ENCODE measurements at places on chromosomes 1 and 21. TPM values are rescaled to one million over a fixed set of nuclear protein-coding genes. Genes with fewer than 3 reads are reported as not detected.
A peak's percentile ranks its signal among the peaks of the same experiment; 100 is the strongest.

Gene COL9A2
- 5.7 TPM for total RNA-seq

Gene GJC2
- 1.5 TPM for total RNA-seq

Gene FCER1G
- total RNA-seq = 5.6 TPM

Gene CYP4A22
- not detected for total RNA-seq

Gene PER3
- 9.5 TPM for total RNA-seq

Gene WARS2
- 13.7 TPM for total RNA-seq

Gene BNIPL
- 0.75 TPM for total RNA-seq

Gene LEMD1
- total RNA-seq = not detected

Gene SPRR2A
- not detected for total RNA-seq

Gene KHDRBS1
- 102 TPM for total RNA-seq

Gene CNTN2
- 0.64 TPM for total RNA-seq

Gene LCE2C
- total RNA-seq = not detected

Gene C1orf146
- not detected for total RNA-seq

DNA sequence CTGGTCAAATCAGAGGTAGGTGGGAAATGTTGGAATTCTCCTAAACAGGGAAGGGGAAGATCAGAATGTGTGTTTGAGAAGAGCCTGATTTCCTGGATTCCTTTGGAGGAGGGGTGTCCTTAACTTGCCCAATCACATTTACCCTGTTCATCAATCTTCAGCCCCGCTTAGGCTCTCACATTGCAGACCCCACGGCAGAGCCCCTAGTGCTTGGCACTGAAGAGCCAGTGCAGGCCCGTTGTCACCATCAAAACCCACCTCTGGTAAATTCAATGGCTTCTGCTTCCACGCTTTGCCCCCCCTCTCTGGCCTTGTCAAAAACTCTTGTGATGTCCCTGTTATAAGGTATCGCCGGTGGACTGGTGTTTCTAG lies 2.3 kb downstream of the AGPAT3 start:
- no peak for DNase-seq

DNA sequence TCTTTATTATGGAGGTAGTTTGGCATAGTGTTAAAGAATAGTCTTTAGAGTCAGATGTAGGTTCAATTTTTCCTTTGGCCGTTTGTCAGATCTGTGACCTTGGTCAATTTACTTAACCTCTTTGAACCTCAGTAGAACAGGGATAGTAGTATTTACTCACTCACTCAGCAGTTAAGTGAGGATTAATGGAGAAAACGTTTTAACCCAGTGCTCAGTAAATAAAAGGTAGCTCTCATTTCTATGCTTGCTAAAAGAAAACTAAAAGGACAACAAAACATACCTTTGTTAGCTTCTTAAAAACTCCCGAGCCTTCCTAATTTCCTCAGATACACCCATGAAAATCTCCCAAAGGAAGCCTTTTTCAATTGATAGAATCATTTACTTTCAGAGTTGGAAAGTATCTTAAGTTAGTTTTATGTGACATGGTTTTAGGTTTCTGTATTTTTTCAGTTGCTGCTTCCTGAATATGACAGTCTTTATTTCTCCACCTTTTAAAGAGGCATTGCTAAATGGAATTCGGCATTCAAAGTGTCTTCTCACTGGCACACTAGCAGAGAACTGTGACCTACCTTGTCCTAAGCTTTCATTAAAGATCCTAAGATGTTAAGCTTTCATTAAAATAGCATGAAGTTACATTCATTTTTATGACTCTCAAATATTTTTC lies 7.8 kb downstream of the ABCD3 start:
- no peak for DNase-seq

DNA sequence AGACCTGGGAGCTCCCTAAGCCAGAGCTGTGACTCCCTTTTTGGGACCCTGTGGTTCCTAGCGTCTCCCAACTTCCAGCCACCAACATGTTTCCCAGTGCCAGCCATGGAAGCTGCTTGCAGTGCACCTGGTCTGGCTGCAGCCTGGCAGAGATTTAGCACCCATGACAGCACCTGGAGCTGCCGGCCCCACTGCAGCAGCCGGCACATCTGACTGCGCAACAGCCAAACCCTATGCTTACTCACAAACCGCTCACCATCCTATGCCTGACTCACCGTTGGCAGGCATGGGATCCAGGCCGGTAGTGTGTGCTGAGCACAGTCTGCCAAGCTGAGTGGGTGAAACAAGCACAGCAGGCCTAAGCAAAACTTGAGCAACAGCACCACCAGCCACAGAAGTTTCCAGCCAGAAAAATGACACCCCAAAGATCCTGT lies 435.9 kb upstream of the PRMT6 start:
- DNase-seq = no peak

- no peak for DNase-seq
Observed at GRCh38 chr1:160945079-160945478, 9.5 kb downstream of the ITLN2 start.

DNA sequence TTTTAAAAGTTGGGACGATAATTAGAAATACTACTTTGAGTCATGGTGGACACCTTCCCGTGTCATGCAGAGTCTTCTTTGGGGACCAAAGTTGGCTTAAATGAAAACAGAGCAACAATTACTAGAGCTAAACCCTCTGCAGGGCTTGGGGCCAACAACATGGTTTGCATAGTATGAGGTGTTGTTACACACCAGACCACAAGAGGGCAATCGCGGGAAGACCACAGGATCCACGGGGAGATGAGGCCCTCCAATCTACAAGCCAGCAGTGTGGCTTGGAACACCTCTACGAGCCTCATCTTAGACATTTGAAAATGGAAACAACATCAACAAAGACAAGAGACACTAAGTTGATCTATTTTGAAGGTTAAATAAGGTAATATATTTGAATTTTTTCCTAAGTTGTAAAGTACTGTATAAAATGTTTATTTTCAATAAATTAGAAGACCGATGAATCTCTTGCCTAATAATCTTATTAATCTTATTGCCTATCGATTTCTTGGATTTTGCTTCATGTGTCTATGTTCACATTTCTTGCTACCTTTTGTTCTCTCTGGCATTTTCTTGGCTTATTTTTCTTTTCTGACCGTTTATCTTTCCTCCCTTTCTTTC lies 8.2 kb upstream of the SMCP start:
- DNase-seq = peak; percentile 64

- no peak for DNase-seq
Observed at GRCh38 chr1:175356727-175357126, 164.2 kb upstream of the KIAA0040 start.

- no peak for DNase-seq
Observed at GRCh38 chr1:1451696-1452364, 2.3 kb downstream of the ATAD3C start.

GRCh38 chr1:17615959-17616358 lies 76.5 kb downstream of the ARHGEF10L start:
- no peak for DNase-seq

GRCh38 chr1:98322086-98322485 lies 339.4 kb upstream of the SNX7 start:
- DNase-seq = no peak

- no peak for DNase-seq
Observed at GRCh38 chr21:35178827-35179226, 129.7 kb upstream of the RUNX1 start.

GRCh38 chr1:52913537-52913936 lies 8.0 kb downstream of the ECHDC2 start:
- no peak for DNase-seq

GRCh38 chr1:194184974-194185373 lies 998.6 kb upstream of the B3GALT2 start:
- DNase-seq = no peak

GRCh38 chr1:101158424-101158823 lies 78.4 kb upstream of the S1PR1 start:
- no peak for DNase-seq

GRCh38 chr21:43652616-43653015 lies 6.7 kb downstream of the HSF2BP start:
- DNase-seq = no peak

- DNase-seq = no peak
Observed at GRCh38 chr1:61070054-61070453, 12.3 kb upstream of the NFIA start.

DNA sequence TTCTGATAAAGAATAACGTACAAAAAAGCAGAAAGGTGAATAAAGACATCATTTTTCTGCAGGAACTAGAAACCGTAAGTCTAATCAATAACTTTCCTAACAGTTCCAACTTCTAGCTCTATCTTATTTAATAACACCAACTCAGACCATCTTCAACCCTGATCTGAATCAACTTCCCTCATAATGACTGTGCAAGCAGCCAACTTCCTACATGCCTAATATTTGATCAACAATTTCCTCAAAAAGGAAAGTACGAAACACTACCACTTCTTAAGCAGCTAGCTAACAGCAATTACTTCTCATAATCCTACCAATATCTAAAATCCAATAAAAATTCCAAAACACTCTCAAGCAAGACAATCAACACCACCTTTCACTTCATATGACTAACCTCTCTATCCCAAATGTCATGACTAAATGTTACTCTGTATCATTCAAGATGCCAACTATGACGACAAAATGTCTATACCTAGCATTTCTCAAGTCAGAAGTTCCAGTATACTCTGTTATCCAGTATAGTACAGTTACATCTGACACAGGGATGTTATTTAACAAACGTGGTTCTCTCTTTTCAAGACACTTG lies 1.7 kb downstream of the COP1 start:
- DNase-seq = no peak

DNA sequence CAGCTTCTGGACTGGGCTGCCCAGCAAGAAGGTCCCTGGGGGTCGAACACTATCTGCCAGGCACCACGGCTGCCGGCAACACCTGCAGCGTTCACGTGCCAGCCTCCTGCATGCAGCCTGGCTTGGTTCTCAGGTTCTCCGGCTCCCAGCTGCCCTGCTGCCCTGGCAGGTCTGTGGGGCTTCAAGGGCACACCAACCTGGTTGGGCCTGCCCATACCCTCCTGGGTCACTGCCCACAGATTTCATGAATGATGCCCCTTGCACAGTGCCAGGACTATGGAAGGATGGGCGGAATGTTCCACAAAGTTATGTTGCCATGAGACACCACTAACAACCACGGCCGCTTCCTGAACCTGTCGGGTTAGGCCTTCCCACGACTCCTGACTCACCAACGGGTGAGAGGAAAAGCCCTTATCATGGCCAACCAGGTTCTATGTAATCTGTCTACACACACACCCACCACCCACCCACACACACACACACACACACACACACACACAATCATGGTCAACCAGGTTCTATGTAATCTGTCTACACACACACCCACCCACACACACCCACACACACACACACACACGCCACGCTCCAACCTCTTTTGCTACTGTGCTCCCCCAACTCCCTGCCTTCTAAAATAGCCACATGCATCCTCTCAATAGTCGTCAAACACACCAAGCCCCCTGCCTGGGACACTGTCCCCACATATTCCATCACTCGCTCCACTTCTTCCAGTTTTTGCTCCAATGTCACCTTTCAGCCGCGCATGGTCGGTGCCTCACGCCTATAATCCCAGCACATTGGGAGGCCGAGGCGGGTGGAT lies 32.2 kb downstream of the HSPG2 start:
- peak; percentile 70 for DNase-seq

GRCh38 chr1:157994704-157995582 lies 1.5 kb downstream of the KIRREL1 start:
- DNase-seq = no peak

DNA sequence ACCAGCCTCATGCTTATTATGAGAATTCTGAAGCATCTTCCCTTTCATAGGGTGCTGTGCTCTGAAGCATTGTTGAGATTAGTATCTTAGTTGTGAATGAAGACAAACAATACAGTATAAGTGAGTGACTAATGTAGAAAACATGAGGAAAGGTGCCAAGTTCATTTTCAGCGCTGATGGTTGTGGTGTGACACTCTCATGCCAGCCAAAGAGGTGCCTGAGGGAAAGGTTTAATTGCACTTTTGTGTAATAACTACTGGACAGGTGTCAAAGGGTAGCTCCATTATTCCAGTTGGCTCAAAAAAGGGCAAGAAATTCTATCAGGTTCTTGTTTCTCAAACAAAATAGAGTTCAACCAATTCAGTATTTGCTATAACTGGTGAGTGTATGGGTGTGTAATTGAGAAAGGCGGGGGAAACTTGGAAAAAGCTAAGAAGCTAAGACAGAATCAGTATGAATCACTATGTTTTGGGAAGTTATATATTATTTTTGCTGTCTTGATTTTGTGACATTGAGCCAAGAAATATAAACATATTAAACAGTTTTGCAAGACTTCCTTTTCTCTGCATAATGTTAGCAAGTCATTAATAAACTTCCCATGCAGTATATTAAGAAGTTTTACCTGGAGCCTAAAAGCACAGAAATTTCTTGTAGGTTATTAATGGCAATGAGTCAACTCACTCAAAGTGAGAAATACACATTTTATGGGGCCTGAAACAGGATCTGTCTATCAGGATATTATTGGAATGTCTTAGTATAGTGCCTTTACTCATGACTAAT lies 31.8 kb downstream of the KCNK2 start:
- DNase-seq = no peak

DNA sequence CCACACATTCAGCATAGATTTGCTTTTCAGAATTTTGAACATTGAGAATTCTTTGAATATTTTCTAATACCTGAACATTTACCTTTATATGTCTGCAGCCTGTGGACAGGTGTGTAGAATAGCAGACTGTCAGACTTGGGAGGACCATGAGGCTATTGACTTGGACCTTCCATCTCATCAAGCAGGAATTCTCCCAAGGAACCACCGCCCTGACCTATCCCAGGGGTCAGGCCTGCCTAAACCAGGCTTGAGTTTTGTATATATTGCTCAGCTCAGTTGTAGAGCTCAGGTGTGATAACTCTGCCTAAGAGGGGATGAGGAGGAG lies 53.2 kb downstream of the RUNX1 start:
- no peak for DNase-seq

- DNase-seq = peak; percentile 24
Observed at GRCh38 chr1:244273845-244274619, 177.7 kb downstream of the ADSS2 start.

GRCh38 chr1:19617376-19617775 lies 26.7 kb upstream of the NBL1 start:
- no peak for DNase-seq

DNA sequence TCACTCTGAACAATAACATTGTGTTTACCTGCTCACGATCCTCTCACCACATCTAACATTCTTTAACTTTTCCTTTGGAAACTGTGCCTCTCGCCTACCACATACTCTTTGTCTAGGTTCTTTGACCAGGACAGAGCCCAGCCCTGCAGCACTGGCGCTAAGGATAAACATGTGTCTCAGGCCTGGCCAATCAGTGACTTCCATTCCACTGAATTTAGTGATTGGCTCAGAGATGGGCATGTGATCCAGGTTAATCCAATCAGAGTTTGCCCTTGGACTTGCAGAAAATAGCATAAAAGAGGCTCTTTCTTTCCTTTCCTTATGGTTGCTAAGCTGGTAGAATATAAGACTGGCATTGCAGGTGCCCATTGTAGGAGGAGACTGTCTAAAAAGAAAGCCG lies 605.7 kb downstream of the MATN1 start:
- DNase-seq = no peak

- DNase-seq = no peak
Observed at GRCh38 chr21:16194788-16195537, 465.2 kb downstream of the USP25 start.

GRCh38 chr1:31587720-31588423 lies 11.6 kb downstream of the TINAGL1 start:
- DNase-seq = peak; percentile 83

DNA sequence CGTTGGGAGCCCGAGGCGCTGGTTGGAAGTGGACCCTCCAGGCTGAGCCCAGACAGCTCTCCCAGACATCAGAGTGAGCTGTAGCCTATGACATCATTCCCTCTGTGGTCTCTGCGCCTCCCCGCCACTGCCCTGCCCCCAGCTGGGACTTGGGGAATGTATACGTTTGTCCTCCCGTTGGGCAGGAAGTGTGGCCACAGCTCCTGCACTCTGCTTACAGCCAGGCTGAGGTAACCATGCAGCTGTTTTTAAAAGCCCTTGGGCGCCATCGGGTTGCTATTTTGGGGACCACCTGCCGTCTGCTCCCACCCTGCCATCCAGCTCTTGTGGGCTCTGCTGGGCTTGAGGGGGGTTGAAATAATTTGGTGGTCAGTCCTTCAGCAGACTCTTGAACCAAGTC lies 7.8 kb downstream of the VASH2 start:
- no peak for DNase-seq
